ENCODE measurements at places on chromosomes 16 and 17. TPM values are rescaled to one million over a fixed set of nuclear protein-coding genes. Genes with fewer than 3 reads are reported as not detected.

Gene CFAP97D1
- total RNA-seq = not detected

Gene ACSM2A
- 0.26 TPM for total RNA-seq

Gene MYADML2
- not detected for total RNA-seq

Gene ETV4
- 1.9 TPM for total RNA-seq

Gene KRT222
- not detected for total RNA-seq

Gene GRAP
- 10.4 TPM for total RNA-seq

Gene INCA1
- total RNA-seq = 0.20 TPM

Gene NSRP1
- 24.0 TPM for total RNA-seq

Gene CCL23
- 0.82 TPM for total RNA-seq

Gene WNT3
- total RNA-seq = not detected

Gene KRT9
- not detected for total RNA-seq

Gene GRAPL
- 7.5 TPM for total RNA-seq

Gene NPIPB8
- 1.0 TPM for total RNA-seq

Gene CSH2
- total RNA-seq = not detected

Gene ODAD4
- total RNA-seq = 0.49 TPM

Gene ARHGAP44
- not detected for total RNA-seq

Gene ZNF385C
- 0.12 TPM for total RNA-seq

Gene CNGB1
- not detected for total RNA-seq

Measured in activated CD8-positive, alpha-beta memory T cell treated with anti-CD3 and anti-CD28 coated beads, Interleukin-2, amount 10 ng/mL, durations not matched to agents 7 days and 5 days (primary cell).